ENCODE measurements at places on chromosomes 5 and 9.

GRCh38 chr5:29161399-29162291 lies 2031.8 kb upstream of the CDH6 start:
- DNase-seq: no peak

GRCh38 chr5:40141418-40141817 lies 538.3 kb upstream of the PTGER4 start:
- no peak for DNase-seq

- DNase-seq: no peak
Measured at GRCh38 chr5:94645053-94645452, 26.6 kb downstream of the SLF1 start.

DNA sequence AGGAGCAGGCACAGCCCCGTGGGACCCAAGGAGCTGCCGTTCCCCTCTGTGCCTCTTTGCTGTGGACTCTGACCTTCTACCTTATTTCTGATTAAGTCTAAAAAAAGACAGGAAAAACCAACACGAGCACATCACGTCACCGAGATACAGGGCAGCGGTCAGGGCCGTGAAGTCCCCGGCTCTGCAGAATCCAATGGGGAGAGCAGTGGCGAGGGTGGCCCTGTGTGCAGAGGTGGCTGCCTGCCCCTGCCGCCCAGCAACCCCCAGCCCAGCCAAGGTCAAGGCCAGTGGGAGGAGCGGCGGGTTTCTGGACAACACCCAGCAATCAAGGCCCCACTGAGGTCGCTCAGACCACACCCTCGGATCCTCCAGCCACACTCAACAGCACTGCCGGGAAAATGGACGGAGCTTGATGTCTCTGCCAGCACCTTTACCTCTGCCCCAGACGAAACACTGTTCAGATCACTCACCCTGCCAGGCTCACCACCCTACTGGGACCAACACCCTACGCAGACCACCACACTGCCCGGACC lies 32.7 kb upstream of the SLC9A3 start:
- no peak for DNase-seq
